ENCODE measurements at places on chromosomes 6 and 20.

DNA sequence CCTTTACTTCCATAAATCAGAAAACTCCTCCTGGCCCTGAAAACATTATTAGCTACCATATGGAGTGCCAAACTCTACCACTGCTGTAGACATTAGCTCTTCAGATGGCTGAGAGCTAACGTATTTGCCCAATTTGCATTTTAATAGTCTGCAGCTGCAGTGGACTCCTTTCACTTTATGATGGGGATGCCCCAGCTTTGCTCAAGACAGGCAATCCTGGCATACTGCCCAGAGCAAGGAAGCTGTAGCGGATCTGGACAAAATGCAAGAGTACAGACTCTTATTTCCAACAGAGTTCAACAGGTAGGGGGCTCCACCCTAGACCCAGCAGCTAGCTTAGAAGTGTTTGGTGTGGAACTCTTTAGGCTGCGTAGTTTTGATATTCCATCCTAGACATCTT, 246.7 kb downstream of the FOXC1 start:
- peak; percentile 63 for DNase-seq

- DNase-seq = no peak
Measured at GRCh38 chr6:138088326-138088762, 18.9 kb downstream of the PERP start.

DNA sequence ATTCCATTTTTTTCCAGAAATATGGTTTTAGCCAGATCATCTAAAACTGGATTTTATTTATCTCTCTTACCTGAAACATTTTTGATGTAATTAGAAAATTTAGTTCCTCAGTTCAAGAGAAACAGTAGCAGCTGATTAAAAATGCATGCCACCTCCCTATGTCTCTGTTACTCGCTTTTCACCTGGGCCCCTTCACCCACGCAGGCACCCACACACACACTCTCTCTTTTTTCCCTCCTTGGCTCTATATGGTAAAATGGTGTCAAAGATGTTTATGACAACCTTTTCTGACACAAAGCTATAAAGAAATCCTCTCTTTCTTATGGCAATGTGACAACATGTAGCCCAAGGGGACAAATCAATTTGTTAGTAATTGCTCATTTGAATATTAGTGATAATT, 5.8 kb upstream of the SGK1 start:
- DNase-seq = no peak

DNA sequence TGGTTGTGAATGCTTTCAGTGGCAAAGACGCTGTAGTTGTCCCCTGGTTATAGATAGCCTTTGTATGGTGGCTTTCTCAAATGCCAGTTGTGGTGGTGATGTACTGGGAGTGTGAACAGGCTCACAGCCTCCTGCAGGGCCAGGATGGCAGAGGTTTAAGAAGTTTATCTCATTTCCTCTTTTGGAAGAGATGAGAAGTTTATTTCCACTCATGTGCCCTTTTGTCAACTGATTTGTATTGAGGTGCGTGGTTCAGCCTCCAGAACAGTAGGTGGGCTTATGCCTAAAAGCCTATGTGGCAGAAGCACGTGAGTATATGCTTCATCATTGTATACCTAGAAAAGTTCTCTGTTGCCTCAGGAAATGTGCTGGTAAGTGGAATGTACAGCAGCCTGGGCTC, 13.7 kb upstream of the ZFP57 start:
- no peak for DNase-seq

DNA sequence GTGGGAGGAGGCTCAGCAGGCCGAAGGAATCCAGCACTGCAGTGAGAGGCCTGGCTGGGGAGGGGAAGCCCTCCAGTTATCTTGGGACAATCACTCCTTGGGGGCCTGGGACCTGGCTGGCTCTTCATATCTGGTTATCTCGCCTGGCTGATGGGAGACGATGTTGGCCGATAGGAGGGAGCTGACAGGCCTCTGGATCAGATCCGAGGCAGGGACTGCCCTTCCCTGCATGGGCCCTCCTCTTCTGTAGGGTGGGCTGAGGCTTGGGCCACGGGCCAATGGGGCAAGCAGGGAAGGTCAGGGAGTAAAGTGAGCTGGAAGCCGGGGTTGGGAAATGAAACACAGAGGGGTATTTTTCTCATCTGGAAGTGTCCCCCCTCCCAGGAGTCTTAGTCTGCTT, 25.2 kb downstream of the MANBAL start:
- DNase-seq = no peak

DNA sequence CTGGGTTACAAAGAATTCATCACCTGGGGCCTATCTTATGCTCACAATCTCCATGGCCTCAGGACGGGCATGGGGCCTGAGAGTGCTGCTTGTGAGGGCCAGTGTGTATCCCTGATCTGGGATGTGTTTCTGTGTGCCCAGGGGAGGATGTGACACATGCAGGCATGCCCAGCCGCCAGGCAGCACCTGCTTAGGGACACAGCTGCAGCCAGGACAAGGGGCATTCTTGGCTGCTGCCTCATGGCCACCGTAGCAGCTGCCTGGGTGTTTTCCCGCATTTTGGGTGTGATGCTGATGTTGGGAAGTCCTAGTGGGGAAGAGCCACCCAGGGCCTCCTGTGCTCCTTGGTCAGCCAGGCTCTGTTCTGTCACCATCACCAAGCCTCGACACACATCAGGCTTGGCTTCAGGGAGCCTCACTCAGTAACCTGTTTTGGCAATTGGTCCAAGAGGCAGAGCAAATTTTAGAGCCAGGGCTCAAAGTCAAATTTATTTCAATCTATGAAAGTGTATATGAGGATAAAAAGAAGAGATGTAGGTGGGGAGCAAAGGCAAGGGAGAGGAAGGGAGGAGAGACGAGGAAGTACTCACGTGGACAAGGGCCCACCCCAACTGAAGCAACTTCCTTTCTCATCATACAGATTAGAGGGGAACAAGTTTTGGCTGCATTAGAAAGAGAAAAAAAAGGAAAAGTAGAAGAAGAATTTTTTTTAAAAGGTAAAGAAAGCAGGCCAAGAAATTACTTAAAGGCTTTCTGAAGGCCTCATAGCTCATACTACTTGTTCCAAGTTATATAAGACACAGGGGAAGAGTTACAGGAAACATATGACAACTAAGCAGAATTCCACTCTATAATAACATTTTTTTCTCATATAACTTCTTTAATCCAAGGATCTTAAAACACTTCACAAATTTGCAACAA, 269.9 kb upstream of the SUPT3H start:
- no peak for DNase-seq

- peak; percentile 67 for DNase-seq
Measured at GRCh38 chr20:62646851-62647520, 4.7 kb downstream of the SLCO4A1 start.

- DNase-seq = no peak
Measured at GRCh38 chr20:30630761-30631160, 626.7 kb upstream of the DEFB115 start.

GRCh38 chr6:71602385-71603007, 283.9 kb upstream of the RIMS1 start:
- no peak for DNase-seq

DNA sequence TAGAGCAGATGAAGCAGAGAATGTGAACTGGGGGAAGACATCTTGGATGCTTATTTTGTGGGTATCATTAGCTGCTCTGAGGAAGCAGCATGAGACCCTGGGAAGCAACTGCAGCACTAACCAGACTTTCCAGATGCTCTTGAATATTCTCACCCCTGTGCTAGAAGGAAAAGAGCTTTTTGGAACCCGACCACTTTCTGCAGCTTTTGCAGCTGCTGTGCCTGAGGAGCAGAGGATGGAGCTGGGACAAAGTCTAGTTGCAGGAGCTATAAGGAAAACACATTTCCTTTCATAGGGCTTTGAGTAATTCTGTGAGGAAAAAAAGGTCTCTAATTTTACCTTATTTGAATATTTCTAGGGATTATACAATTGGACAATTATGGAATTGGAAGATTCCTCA, 369.7 kb downstream of the CD109 start:
- no peak for DNase-seq

- peak; percentile 29 for DNase-seq
Measured at GRCh38 chr6:44003345-44004061, 123.7 kb downstream of the MRPL14 start.

GRCh38 chr6:109323241-109323640, 59.0 kb downstream of the CD164 start:
- no peak for DNase-seq

DNA sequence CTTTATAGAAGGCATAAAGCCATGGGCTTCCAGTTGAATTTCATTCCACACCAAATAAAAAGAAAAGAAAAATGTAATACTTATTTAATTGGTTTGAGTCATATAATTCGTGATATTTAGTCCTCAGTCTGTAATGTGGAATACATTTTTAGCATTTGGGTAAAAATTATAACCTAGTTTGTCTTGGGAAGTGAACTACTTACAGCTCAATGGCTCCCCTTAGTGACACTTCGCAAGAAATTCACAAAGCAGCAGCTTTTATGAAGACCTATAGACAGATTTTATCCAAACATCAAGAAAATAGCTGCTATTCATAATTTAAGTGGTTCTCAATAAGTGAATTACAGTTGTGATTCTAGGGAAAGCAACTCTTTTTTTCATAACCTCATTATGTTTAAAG, 72.1 kb downstream of the RSPO3 start:
- peak; percentile 32 for DNase-seq

DNA sequence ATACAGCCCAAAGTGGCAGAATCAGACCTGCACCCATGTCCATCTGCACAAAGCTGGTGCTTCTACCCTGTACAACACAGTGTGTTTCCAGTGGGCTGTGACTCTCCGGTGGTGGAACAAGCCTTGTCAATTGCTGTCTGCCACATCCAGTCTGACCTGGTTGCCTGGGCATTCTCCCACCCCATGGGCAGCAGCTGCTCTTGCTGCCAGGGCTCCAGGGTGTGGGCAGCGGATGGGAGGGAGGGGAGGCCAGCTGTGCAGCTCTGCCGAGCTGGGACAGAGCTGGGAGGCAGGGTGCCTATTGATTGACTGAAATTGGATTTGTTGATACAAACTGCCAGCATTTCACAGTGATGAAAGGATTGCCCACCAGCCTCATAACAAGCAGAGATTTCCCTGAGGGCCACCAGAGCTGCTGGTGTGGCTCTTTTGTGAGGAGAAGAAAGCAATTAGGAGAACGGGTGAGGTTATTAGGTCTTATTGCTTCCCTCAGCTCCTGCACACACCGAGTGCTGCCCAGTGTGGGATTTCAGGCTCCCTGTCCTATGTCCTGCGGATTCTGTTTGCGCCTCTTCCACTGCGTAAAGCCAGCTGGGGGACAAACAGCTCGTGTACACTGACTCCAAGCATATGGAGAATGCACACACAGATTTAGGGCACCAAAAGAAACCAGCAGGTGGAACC, 150.8 kb downstream of the NRN1 start:
- no peak for DNase-seq

- no peak for DNase-seq
Measured at GRCh38 chr6:109579361-109579760, 96.3 kb upstream of the ZBTB24 start.

GRCh38 chr6:22320750-22321149, 23.9 kb upstream of the PRL start:
- no peak for DNase-seq

- DNase-seq = peak; percentile 57
Measured at GRCh38 chr6:44933108-44933507, 395.0 kb upstream of the RUNX2 start.

DNA sequence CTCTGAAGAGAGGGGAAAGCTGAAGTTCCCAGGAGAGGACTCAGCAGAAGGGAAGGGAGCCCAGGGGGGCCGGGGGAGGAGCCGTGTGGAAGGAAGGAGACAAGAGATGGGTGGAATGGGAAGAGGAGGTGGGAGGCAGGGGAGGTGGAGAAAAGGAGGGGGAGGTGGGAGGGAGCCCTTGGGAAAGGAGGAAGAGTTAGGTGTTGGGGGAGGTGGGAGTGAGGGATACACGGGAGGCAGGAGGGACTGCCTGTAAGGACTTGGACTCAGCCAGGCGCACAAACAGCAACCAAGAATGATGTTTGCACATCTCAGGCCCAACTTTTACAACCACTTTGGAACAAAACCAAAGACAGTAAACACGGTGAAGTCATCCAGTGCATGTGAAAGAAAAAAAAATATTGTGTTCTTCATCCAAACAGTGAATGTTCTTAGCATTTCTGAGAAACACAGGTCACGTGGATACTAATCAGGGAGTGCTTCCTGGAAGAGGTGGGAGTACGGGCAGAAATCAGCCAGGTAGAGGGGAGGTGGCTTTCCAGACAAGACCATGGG, 17.4 kb upstream of the LSM14B start:
- DNase-seq = no peak

DNA sequence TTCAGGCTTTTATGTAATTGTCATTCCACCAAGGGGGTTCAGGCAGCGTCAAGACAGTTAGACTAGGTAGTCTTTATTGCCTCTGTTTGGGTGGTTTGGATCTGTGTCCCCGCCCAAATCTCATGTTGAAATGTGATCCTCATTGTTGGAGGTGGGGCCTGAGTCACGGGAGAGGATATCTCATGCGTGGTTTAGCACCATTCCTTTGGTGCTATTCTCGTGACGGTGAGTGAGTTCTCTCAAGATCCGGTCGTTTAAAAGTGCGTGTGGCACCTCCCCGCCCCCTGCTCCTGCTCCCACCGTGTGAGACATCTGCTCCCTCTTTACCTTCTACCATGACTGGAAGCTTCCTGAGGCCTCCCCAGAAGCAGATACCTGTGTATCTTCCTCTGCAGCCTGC, 51.3 kb upstream of the FOXC1 start:
- no peak for DNase-seq

- no peak for DNase-seq
Measured at GRCh38 chr20:57378107-57378506, 13.1 kb upstream of the RBM38 start.

GRCh38 chr20:23520185-23520584, 29.3 kb downstream of the CST8 start:
- DNase-seq = no peak

- no peak for DNase-seq
Measured at GRCh38 chr6:6592826-6593475, 4.4 kb downstream of the LY86 start.

- no peak for DNase-seq
Measured at GRCh38 chr20:2210646-2211552, 84.9 kb upstream of the TGM3 start.

DNA sequence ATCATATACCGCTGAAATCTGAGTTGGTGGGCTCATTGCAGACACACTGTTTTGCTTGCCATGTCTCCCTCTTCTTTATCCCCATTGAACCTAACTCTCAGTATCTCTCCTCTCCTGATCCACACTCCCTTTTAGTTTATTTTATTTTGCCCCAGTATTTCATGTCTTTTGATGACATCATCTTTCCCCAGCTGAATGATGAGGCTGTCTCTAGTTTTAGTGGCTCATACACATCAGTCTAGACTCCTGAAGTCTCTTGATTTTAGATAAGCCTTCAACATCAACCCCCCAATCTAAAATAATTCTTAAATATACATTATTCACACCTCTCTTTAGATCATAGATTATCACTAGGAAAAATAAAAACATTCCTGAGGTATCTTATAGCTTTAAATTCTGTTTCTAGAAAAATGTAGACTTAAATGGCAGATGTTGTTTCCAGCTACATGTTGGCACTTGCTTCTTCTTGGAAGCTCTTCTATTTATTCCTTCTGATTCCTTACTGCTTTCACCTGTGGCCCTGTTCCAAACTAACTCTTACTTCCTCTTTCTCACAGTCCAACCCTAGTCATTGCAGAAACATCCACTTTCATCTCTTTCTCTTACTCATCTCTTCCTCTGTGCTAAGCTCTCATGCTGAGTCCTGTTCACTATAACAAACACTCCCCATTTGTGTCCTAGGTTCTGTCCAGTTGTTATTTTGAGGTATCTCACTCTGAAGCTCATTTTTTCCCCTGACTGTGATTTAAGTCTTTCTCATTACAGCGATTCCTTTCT, 191.9 kb upstream of the SLC35B3 start:
- DNase-seq = no peak
